Fibroblast of villous mesenchyme (primary cell): ENCODE measurements at places on chromosomes 1 and 21. TPM values are rescaled to one million over a fixed set of nuclear protein-coding genes. Genes with fewer than 3 reads are reported as not detected.

Gene CCDC18
- 10.3 and 14.7 TPM in 2 replicates for total RNA-seq

Gene IFNLR1
- under 0.01 TPM in 1 of 2 replicates, not detected in the other for total RNA-seq

Gene ESPN
- total RNA-seq, result not detected in 2 replicates

Gene KCNJ10
- total RNA-seq, result under 0.01 TPM in 1 of 2 replicates, not detected in the other

Gene LAPTM5
- total RNA-seq, result not detected in 2 replicates

Gene HMGB4
- total RNA-seq, result not detected in 2 replicates

Gene ST6GALNAC3
- 1.3 TPM in 2 replicates for total RNA-seq

Gene FAM72A
- 2.3 and 3.5 TPM in 2 replicates for total RNA-seq

Gene FCRL1
- total RNA-seq, result not detected in 2 replicates

Gene PIGM
- total RNA-seq, result 4.2 and 6.0 TPM in 2 replicates

Gene GSTM1
- 0.86 TPM in 1 of 2 replicates, not detected in the other for total RNA-seq

Gene C1orf87
- not detected in 2 replicates for total RNA-seq

Gene CELA2A
- total RNA-seq, result not detected in 2 replicates

Gene IVNS1ABP
- 35.4 and 76.0 TPM in 2 replicates for total RNA-seq

Gene TNFRSF4
- 0.32 and 0.43 TPM in 2 replicates for total RNA-seq

Gene CREB3L4
- 3.9 TPM in 2 replicates for total RNA-seq

Gene OLFML2B
- 4.8 and 5.2 TPM in 2 replicates for total RNA-seq

Gene PALMD
- 6.8 and 16.8 TPM in 2 replicates for total RNA-seq

Gene RGS13
- not detected in 2 replicates for total RNA-seq

Gene RNF19B
- total RNA-seq, result 9.3 and 9.5 TPM in 2 replicates

Gene CGN
- under 0.01 TPM in 1 of 2 replicates, not detected in the other for total RNA-seq

Gene IL10
- total RNA-seq, result under 0.01 TPM in 1 of 2 replicates, not detected in the other

Gene CYP4A22
- total RNA-seq, result not detected in 2 replicates

Gene OR2T33
- not detected in 2 replicates for total RNA-seq

Gene LHX4
- total RNA-seq, result 0.32 and 0.86 TPM in 2 replicates

Gene RIMKLA
- under 0.01 TPM in 1 of 2 replicates, not detected in the other for total RNA-seq

Gene ANKRD34A
- 1.3 and 1.6 TPM in 2 replicates for total RNA-seq

Gene AGBL4
- total RNA-seq, result not detected in 2 replicates

Gene KRTAP10-4
- not detected in 2 replicates for total RNA-seq

Gene OR2T29
- not detected in 2 replicates for total RNA-seq

Gene KRTAP13-2
- not detected in 2 replicates for total RNA-seq

Gene SNX7
- total RNA-seq, result 51.2 and 52.7 TPM in 2 replicates

Gene GOLT1A
- total RNA-seq, result not detected in 2 replicates

Gene F5
- total RNA-seq, result not detected in 2 replicates

Gene IQCC
- 0.86 and 2.3 TPM in 2 replicates for total RNA-seq

Gene CTNNBIP1
- 13.4 and 20.3 TPM in 2 replicates for total RNA-seq

Gene ASCL5
- not detected in 2 replicates for total RNA-seq

Gene S1PR1
- total RNA-seq, result 9.9 and 12.9 TPM in 2 replicates

Gene CR2
- total RNA-seq, result not detected in 2 replicates

Gene IKBKE
- 23.7 and 25.8 TPM in 2 replicates for total RNA-seq

Gene KCNE2
- not detected in 2 replicates for total RNA-seq

Gene AGTRAP
- 38.9 and 41.9 TPM in 2 replicates for total RNA-seq

Gene RXRG
- total RNA-seq, result not detected in 2 replicates

Gene NTMT2
- total RNA-seq, result not detected in 2 replicates

Gene RNF223
- total RNA-seq, result not detected in 2 replicates

Gene CD5L
- not detected in 2 replicates for total RNA-seq
